Aorta (tissue), 5 donors: ENCODE measurements at places on chromosomes 7 and 10. TPM values are rescaled to one million over a fixed set of nuclear protein-coding genes. Genes with fewer than 3 reads are reported as not detected.

Gene CTAGE6
- not detected for polyA plus RNA-seq

- peak; percentile 70 for DNase-seq
Observed at GRCh38 chr10:132397671-132398565, 918 bp downstream of the PWWP2B start.

Gene LHPP
- 16.9 TPM for polyA plus RNA-seq

DNA sequence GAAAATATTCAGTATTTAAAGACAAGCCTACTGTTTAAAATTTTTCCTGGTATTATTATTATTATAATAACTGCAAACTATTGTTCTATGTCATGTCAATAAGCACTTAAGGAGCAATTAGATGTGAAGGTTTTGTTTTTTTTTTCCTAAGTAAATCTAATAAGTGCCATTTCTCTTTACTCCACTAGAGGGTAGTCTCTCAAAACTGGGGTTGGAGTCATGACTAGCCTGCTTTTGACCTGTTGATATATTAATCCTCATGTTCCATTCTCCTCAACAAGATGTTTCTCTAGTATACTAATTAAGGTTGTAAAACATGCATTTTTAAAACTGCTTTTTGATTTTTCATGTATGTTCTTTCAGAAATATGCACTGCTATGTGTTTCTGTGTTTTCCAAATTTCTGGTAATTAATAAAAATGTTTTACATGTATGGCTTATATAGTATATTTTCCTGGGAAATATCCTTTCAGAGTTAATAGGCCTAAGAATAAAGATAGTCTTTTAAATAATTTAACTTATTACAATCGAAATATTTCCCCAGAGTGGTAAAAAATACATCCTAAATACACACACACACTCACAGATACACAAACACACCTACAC lies 1.0 kb upstream of the LRRN3 start:
- no peak for DNase-seq

DNA sequence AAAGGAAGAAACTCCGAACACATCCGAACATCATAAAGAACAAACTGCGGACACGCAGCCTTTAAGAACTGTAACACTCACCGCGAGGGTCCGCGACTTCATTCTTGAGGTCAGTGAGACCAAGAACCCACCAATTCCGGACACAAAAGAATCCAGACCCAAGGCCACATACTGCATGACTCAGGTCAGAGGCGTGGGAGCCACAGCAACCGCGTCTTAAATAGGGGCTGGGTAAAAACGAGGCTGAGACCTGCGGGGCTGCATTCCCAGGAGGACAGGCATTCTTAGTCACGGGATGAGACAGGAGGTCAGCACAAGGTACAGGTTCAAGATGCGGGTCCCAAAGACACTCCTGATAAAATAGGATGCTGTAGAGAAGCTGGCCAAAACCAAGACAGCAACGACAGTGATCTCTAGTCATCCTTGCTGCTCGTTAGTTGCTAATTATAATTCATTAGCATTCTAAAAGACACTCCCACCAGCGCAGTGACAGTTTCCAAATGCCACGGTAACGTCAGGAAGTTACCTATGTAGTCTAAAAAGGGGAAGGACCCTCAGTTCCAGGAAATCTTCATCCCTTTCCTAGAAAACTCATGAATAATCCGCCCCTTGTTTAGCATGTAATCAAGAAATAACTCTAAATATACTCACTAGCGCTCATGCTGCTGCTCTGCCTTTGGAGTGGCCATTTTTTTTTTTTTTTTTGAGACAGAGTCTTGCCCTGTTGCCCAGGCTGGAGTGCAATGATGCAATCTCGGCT lies 19.3 kb downstream of the AP5Z1 start:
- no peak for DNase-seq

Gene MRLN
- polyA plus RNA-seq, result not detected
